ENCODE measurements at places on chromosomes 1 and 21.

DNA sequence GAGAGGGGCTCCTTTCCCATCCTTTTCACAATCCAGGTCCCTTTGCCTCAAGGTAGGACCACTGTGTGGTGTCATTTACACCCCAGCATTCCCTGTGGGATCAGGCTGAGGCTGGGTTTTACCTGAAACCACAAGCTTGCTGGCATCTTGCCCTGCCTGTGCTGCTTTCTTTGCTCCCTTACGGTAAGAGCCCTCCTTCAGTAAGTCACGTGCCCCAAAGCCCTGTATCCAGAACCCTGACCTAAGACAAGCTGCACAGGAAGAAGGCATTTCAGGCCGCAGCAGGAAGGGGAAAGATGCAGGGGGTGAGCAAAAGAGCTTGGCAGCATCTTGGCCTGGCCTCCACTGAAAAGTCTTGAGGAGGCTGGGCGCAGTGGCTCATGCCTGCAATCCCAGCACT, 58.4 kb downstream of the KLHDC7A start:
- DNase-seq, result no peak

DNA sequence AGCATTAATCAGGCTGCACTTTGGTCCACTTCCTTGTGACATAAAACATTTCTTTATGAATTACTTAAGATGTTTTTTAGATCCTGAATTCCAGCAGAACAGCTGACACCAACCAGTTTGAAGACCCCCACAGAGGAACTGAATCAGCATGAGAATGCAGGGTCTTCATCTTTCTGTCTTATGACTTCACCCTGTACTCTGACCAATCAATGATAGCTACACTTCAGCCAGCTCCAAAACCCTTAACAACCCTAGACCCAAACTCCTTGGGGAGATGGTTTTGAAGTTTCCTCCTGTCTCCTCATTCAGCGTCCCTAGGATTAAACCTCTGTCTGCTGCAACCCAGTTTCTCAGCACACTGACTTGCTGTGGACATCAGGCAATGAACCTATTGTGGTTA, 175.0 kb downstream of the CTH start:
- DNase-seq, result no peak

GRCh38 chr1:243364866-243365265, 109.0 kb downstream of the SDCCAG8 start:
- no peak for DNase-seq

GRCh38 chr1:208534979-208535378, 290.8 kb upstream of the PLXNA2 start:
- no peak for DNase-seq

GRCh38 chr1:7539769-7540175, 231.3 kb upstream of the VAMP3 start:
- DNase-seq, result no peak

- DNase-seq, result no peak
Measured at GRCh38 chr1:233904633-233905415, at the start of gene SLC35F3. Gene SLC35F3 (plus strand): TSS chr1:233904676.

GRCh38 chr1:206947255-206947654, 989 bp upstream of the PIGR start:
- DNase-seq, result no peak

DNA sequence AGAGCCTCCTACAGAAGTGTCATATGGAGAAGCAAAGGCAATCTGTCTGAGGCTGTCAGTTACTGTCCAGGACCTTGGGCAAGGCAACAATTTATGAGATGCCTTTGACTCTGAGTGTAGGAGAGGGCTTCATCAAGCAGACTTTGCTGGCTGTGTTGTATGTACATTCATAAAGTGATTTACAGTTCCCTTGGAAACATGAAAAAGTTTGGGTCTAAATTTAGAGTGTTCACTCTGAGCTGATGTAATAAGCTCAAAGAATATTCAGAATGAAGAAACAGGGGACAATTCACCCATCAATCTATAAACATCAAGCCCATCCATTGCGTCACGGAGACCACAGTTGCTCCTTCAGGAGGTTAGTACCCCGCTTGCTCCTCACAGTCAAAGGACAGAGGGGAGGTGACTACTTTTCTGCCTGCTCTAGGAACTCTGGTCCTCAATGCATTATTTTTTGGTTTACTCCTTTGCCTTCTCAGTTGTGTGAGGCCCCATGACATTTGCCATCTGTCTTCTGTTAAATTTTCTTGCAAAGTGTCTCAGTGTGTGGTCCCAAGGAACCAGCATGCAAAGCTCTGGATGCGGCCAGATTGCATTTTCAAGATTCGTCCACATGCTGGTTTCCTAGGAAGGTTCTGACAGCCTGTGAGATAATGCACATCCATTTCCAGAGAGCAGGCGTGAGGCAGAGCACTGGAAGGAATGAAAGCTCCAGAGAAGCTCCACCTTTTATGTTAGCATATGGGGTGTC, 241.1 kb upstream of the KIAA0040 start:
- no peak for DNase-seq

GRCh38 chr1:71224741-71225377, 144.0 kb upstream of the ZRANB2 start:
- DNase-seq, result no peak

DNA sequence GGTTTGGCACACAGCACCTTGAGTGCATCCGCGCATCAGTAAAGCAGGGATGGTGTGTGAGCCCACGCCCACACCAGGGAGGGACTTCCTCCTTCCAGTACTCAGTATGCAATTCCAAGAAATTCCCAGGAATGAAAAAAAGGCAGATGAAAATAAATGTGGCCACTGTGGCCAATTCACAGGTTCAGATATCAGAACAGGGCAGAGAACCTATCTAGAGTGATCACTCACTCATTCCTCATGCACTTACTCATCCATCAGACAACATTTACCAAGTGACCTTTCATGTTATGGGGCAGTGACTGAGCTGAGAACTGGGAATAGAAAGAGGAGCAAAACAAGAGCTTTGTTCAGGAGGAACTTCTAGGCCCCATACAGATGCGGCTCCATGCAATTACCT, 113.7 kb downstream of the ZSCAN20 start:
- no peak for DNase-seq

- no peak for DNase-seq
Measured at GRCh38 chr1:34739613-34740012, 15.2 kb upstream of the GJB5 start.

DNA sequence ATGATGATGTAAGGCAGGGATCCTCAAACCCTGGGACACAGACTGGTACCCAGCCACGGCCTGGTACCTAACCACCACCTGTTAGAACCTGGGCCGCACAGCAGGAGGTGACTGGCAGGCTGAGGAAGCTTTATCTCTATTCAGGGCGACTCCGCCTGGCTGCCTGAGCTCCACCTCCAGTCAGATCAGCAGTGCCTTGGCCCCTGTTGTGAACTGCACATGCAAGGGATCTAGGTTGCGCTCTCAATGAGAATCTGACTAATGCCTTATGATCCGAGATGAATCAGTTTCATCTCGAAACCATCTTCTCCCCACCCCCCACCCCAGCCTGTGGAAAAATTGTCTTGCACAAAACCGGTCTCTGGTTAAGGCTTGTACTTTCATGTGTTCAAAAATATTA, 4.2 kb downstream of the RNPC3 start:
- no peak for DNase-seq

- no peak for DNase-seq
Measured at GRCh38 chr1:155873860-155874259, 14.5 kb downstream of the SYT11 start.

DNA sequence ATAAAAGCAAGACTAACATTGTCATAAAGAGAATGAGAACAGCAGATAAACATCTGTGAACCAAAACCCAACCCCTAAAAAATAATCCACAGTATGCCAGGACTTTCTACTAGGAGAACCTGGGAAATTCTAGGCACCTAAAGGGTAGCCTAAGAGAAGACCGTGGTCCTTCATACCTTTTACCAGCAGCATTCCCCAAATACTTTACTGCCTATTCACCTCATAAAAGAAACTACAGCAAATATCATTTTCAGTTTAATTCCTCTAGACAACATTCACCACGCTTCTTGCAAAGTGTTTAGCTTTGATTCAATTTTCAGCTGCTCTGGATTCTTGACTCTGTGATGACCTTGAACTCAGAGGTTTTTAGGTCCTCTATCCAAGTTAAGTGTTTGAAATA, 1180.7 kb upstream of the B3GALT2 start:
- no peak for DNase-seq

DNA sequence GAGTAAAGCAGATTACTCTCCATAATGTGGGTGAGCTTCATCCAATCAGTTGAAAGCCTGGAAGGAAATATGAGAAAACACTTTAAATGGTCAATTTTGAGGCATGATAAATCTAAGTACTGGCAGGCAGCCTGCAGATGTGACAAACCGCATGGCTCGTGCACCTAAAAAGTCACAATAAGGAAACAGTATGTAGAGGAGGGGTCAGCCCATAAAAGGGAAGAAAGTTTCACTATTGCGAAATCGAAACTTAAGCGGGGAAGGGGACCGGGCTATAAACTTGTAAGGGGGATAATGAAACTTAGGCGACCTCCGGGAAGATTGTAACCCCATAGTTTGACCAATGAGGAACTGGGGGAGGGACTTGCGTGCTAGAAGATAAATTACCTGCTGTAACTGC, 109.8 kb downstream of the PLPPR4 start:
- DNase-seq, result no peak

DNA sequence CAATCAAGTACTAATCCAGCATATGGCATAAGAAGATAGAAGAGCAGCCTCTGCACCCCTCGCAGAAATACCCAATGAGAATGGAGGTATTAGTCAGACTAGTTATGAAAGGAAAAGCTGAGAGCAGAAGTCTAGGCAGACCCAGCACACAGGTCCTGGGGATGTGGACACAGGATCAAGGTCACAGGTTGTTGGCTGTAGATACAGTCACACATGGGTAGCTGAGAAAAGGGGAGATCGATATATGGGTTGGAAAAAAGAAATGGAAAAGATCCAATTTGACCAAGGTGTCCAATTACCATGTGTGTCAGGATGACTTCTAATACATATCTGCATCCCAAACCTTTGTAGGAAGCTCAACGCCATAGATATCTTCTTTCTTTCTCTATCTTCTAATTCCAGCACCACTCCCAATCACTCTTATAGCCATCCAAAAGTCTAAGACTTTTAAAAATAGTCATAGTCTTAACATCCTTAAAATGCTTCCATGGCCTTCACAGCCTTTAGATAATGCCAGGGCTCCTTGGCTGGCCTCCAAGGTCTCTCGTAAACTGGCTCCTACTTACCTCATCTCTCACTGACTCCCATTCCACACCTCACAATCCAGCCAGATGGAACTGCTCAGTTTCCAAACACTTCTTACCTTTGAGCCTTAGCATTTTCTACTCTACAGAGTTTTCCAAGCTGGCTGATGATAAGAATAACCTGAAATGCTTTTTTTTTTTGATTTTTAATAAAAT, 8.3 kb upstream of the ZC3H11B start:
- DNase-seq, result no peak

DNA sequence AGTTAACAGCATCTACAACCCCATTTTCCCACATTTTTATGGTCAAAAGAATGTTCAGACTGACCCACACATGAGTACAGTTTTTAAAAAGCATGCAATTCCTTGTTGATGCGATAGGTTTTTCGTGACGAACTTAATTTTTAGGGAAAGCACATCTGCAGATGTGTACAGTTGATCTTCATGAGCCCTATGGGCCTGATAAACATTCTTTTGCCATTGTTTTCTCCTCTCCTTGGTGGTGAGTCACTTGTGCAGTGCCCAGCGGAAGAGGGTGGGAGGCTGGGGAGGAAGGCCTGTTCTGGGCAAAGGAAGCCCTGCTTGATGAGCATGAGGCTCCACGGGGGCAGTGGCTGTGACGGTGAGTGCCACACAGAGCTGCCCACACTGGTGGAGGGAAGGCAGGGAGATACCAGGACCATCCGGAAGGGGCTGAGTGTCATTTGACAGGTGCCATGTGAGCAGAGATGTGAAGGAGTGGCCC, 5.3 kb downstream of the ARF1 start:
- no peak for DNase-seq

- DNase-seq, result no peak
Measured at GRCh38 chr1:31600641-31601040, 16.8 kb upstream of the HCRTR1 start.

GRCh38 chr1:15005116-15005515, 148.4 kb upstream of the TMEM51 start:
- no peak for DNase-seq

DNA sequence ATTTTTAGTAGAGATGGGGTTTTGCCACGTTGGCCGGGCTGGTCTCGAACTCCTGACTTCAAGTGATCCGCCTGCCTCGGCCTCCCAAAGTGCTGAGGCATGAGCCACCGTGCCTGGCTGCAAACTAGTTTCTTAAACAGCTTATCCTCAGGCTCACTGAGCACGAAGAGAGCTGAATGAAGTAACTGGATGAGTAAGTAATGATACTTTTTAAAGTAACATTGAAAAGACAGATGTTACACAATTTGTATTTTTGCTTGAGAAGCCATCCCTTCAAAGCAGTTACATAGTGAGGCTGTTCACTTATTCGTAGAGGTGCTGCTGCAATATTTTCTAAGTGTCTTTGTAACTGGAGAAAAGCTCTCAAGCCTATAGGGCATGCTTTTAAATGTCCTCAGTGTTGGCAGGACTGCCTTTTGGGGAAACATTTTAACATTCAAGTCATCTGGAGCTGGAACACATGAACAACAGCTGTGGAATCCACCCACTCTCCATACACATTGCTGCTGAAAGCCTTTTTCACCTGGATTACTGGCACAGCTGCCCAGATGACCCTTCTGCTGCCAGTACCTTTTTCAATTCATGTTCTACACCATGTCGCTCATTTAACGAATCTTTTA, 2.7 kb upstream of the YBX1 start:
- DNase-seq, result no peak

GRCh38 chr1:150560576-150561253, 11.5 kb downstream of the ADAMTSL4 start:
- DNase-seq, result peak; percentile 70

- DNase-seq, result no peak
Measured at GRCh38 chr1:38068980-38069340, 22.4 kb upstream of the POU3F1 start.

DNA sequence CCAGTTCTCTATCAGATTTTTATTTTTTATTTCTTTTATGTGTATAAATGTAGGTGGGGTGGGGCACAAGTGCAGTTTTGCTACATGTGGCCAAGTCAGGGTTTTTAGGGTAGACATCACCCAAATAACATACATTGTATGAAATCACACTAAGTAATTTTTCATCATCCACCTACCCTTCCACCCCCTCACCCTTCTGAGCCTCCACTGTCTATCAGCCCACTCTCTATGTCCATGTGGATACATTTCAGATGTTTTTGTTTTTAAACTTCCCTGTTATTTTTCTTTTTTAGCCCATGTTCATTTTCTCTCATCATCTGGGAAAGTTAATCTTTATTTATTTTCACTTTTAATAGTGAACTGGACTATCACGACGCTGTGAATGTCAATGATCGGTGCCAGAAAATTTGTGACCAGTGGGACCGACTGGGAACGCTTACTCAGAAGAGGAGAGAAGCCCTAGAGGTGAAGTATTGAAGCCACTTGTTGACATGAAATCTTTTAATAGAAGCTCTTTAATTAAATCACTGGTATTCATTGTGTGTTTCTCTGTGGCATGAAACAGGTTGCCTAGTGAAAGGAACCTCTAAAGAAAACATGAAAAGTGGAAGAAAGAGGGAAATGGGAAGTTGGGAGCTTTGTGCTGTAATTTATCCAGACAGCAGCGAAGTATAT, 47.6 kb upstream of the MTR start:
- no peak for DNase-seq

- no peak for DNase-seq
Measured at GRCh38 chr1:23791516-23792047, 637 bp downstream of the LYPLA2 start.

GRCh38 chr1:197908716-197909220, 6.3 kb downstream of the C1orf53 start:
- no peak for DNase-seq

- DNase-seq, result no peak
Measured at GRCh38 chr1:35243691-35244090, 24.8 kb upstream of the ZMYM4 start.

- DNase-seq, result no peak
Measured at GRCh38 chr1:9164919-9165318, 36.0 kb upstream of the GPR157 start.

All from activated CD8-positive, alpha-beta memory T cell treated with anti-CD3 and anti-CD28 coated beads for 48 hours (primary cell).